ENCODE measurements at places on chromosomes 1 and 21.

DNA sequence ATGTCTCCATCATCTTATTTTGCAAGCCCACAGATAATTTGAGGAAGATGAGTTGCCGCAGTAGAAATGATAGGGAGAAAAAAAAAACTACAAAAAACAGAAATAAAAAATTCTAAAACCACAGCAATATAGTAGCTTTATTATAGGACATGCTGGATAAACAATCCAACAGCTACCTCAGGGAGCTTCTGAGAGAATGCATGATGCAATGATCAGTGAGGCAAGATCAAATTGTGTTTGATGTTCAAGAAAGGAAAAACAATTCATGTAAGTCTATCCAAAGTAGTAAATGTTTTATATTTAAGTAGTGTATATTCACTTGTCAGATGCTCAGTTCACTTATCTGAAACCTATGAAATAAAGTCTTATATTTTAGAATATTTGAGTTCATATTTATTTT, 6.7 kb downstream of the CR1L start:
- no peak for DNase-seq

GRCh38 chr1:201933840-201934430, 12.4 kb downstream of the LMOD1 start:
- DNase-seq, result no peak

GRCh38 chr21:44846485-44847260, 26.8 kb downstream of the PTTG1IP start:
- DNase-seq, result peak; percentile 49

GRCh38 chr1:57860325-57860724, 436.5 kb upstream of the DAB1 start:
- DNase-seq, result no peak

- DNase-seq, result no peak
These were observed 20.2 kb downstream of the LMOD1 start for GRCh38 chr1:201925981-201926645.

DNA sequence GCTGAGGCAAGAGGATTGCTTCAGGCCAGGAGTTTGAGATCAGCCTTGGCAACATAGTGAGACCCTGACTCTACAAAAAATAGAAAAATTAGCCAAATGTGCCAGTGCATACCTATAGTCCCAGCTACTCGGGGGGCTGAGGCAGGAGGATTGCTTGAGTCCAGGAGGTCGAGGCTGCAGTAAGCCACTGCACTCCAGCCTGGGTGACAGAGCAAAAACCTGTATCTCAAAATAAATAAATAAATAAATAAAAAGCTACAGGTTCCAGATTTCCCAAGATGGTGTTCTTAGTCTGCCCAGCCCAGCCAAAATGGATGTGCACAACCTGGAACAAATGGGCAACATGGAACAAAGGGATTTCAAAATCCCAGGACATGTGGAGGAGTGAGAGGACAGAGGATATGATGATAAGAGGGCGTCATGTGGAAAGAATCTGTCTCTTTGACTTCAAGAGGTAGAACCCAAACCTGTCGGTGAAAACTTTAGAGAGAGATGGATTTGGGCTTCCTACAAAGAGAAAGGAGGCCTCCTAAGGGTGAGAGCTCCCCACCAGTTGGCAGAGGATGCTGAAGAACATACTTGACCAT, 3.2 kb downstream of the EDARADD start:
- no peak for DNase-seq
